ENCODE measurements at places on chromosomes 7 and 10. TPM values are rescaled to one million over a fixed set of nuclear protein-coding genes. Genes with fewer than 3 reads are reported as not detected.
A peak's percentile ranks its signal among the peaks of the same experiment; 100 is the strongest.

- no peak for DNase-seq
- H3K4me1 ChIP-seq: no peaks in the 10 kb centered on the region
- no peak overlapping the region for H3K4me3 ChIP-seq
Observed at GRCh38 chr10:133555521-133555920, 9.9 kb downstream of the SYCE1 start.

DNA sequence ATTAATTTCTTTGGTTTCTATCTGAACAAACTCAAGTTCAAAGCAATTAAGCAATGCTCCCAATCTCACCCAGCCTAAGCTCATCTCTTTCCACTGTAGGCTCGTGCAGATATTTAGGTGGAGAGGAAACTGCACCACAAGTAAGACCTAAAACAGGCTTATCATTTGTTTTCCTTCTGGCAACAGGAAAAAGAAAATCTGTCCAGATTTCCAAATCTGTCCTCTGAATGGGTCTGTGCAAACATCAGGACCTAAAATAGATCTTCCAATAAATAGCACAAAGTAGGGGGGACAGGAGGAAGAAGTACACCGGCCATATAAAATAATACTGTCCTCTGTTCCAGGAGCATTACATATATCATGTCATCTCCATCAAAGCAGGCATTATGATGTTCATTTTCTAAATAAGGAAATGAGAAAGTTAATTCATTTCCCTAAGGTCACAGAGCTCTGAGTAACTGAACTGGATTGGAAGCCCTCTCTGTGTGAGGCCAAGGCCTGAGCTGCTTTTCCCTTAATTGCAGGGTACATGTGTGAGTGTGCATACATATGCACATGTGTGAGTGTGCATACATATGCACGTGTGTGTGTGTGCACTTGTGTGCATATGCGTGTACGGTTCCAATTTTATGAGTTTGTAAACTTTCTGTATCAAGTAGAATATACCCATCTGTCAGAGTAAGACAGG lies 92.8 kb upstream of the PARD3 start:
- peak overlapping the region; percentile 42 for H3K27ac ChIP-seq
- no peak for DNase-seq
- H3K36me3 ChIP-seq: no peaks in the 10 kb centered on the region
- peaks cover 36% of the 10 kb centered on the region for H3K4me1 ChIP-seq
- H3K4me3 ChIP-seq: no peak overlapping the region
- H3K27me3 ChIP-seq: no peaks in the 10 kb centered on the region

- peaks cover 14% of the 10 kb centered on the region for H3K4me1 ChIP-seq
- no peak overlapping the region for H3K27ac ChIP-seq
- no peak overlapping the region for H3K4me3 ChIP-seq
- DNase-seq: peak; percentile 78
- H3K27me3 ChIP-seq: peaks cover 12% of the 10 kb centered on the region
- peaks cover 1% of the 10 kb centered on the region for H3K36me3 ChIP-seq
Observed at GRCh38 chr10:132476146-132477065, 61.2 kb upstream of the INPP5A start.

DNA sequence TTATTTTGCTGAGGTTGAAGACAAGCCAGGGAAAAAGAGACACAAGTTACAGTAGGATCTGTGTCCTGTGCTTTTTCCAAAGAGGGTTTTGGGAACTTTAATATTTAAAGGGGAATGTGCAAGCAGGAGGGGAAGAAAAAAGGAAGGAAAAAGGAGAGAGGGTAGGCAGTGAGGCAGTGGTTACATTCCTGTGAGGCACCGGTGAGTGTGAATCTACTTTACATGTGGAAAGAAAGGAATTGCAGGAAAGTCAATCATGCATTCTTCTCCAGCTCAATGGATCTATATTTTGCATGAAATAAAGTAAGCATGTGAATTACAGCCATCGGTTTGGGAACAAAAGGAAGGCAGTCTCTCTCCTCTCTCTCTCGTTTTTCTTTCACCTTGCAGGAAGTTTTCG lies 12.6 kb upstream of the DYNC2I1 start:
- no peak for DNase-seq
- no peak overlapping the region for H3K4me3 ChIP-seq
- H3K4me1 ChIP-seq: peaks cover 11% of the 10 kb centered on the region
- no peaks in the 10 kb centered on the region for H3K27me3 ChIP-seq
- no peaks in the 10 kb centered on the region for H3K36me3 ChIP-seq

GRCh38 chr7:107993891-107994291 lies 9.1 kb downstream of the LAMB1 start:
- no peak for DNase-seq
- H3K36me3 ChIP-seq: peaks cover 35% of the 10 kb centered on the region
- no peak overlapping the region for H3K4me3 ChIP-seq

- peaks cover 73% of the 10 kb centered on the region for H3K4me1 ChIP-seq
- H3K27me3 ChIP-seq: no peaks in the 10 kb centered on the region
- no peaks in the 10 kb centered on the region for H3K36me3 ChIP-seq
- no peak overlapping the region for H3K4me3 ChIP-seq
Observed at GRCh38 chr7:105024734-105025133, 10.7 kb downstream of the KMT2E start.

The CALML5 gene
- total RNA-seq: not detected

- peaks cover 42% of the 10 kb centered on the region for H3K4me1 ChIP-seq
- H3K27me3 ChIP-seq: no peaks in the 10 kb centered on the region
- peak overlapping the region; percentile 86 for H3K4me3 ChIP-seq
- H3K36me3 ChIP-seq: peaks cover 8% of the 10 kb centered on the region
- no peak for DNase-seq
Observed at GRCh38 chr10:3067859-3068179, 471 bp downstream of the PFKP start.

- H3K27me3 ChIP-seq: peaks cover 70% of the 10 kb centered on the region
- no peak overlapping the region for H3K27ac ChIP-seq
- no peak for DNase-seq
- no peaks in the 10 kb centered on the region for H3K4me1 ChIP-seq
- H3K4me3 ChIP-seq: no peak overlapping the region
- no peaks in the 10 kb centered on the region for H3K36me3 ChIP-seq
Observed at GRCh38 chr10:43273997-43274396, 7.1 kb upstream of the RASGEF1A start.

- no peak overlapping the region for H3K4me3 ChIP-seq
- no peak for DNase-seq
- no peak overlapping the region for H3K27ac ChIP-seq
- peaks cover 16% of the 10 kb centered on the region for H3K27me3 ChIP-seq
- no peaks in the 10 kb centered on the region for H3K4me1 ChIP-seq
Observed at GRCh38 chr10:112335111-112335867, 38.6 kb upstream of the ACSL5 start.

- no peak overlapping the region for H3K4me3 ChIP-seq
- H3K4me1 ChIP-seq: no peaks in the 10 kb centered on the region
- DNase-seq: no peak
- H3K27ac ChIP-seq: no peak overlapping the region
- H3K36me3 ChIP-seq: no peaks in the 10 kb centered on the region
- peaks cover 19% of the 10 kb centered on the region for H3K27me3 ChIP-seq
Observed at GRCh38 chr7:139538881-139539635, 15.6 kb downstream of the CLEC2L start.

GRCh38 chr10:14705548-14706230 lies 69.0 kb downstream of the FAM107B start:
- H3K4me1 ChIP-seq: peaks cover 10% of the 10 kb centered on the region
- H3K4me3 ChIP-seq: no peak overlapping the region
- H3K27ac ChIP-seq: no peak overlapping the region
- no peak for DNase-seq
- no peaks in the 10 kb centered on the region for H3K27me3 ChIP-seq

The VIPR2 gene
- not detected for total RNA-seq

The RBP3 gene
- total RNA-seq: not detected

The HIP1 gene
- 46.6 TPM for total RNA-seq

DNA sequence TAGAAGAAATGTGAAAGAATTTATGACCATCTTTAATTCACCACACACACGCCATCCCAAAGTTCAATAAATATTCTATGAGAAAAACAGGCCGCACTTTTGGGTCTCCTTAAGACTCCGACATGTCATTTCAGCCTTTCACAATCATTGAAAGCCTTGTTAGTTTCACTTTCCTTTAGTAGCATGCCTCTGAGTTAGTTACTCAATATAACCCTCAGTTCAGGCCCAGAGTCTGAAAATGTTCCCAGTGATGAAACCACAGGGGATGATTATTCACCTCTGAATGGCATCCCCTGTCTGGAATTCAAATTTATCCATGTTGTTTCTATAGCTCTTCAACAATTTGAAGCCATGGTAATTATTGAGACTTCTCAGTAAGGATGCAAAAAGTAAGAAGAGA lies 278.1 kb upstream of the NRP1 start:
- no peak for DNase-seq
- H3K4me1 ChIP-seq: peaks cover 12% of the 10 kb centered on the region
- H3K4me3 ChIP-seq: no peak overlapping the region
- H3K27ac ChIP-seq: no peak overlapping the region
- no peaks in the 10 kb centered on the region for H3K27me3 ChIP-seq

The TACC2 gene
- total RNA-seq: 36.2 TPM

DNA sequence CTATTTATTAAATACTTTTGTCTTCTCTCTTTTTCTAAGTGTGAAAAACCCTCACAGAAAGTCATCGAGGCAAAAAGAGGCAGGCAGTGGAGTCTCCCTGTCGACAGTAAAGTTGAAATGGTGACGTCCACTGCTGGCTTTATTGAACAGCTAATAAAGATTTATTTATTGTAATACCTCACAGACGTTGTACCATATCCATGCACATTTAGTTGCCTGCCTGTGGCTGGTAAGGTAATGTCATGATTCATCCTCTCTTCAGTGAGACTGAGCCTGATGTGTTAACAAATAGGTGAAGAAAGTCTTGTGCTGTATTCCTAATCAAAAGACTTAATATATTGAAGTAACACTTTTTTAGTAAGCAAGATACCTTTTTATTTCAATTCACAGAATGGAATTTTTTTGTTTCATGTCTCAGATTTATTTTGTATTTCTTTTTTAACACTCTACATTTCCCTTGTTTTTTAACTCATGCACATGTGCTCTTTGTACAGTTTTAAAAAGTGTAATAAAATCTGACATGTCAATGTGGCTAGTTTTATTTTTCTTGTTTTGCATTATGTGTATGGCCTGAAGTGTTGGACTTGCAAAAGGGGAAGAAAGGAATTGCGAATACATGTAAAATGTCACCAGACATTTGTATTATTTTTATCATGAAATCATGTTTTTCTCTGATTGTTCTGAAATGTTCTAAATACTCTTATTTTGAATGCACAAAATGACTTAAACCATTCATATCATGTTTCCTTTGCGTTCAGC lies 43.4 kb downstream of the TARP start:
- H3K27ac ChIP-seq: no peak overlapping the region
- no peak overlapping the region for H3K4me3 ChIP-seq
- H3K36me3 ChIP-seq: peaks cover 29% of the 10 kb centered on the region
- DNase-seq: no peak
- no peaks in the 10 kb centered on the region for H3K27me3 ChIP-seq
- no peaks in the 10 kb centered on the region for H3K4me1 ChIP-seq

- H3K4me3 ChIP-seq: no peak overlapping the region
- peaks cover 6% of the 10 kb centered on the region for H3K4me1 ChIP-seq
- DNase-seq: no peak
- no peaks in the 10 kb centered on the region for H3K36me3 ChIP-seq
- no peak overlapping the region for H3K27ac ChIP-seq
- peaks cover 2% of the 10 kb centered on the region for H3K27me3 ChIP-seq
Observed at GRCh38 chr7:83410989-83411591, 237.8 kb downstream of the SEMA3E start.

DNA sequence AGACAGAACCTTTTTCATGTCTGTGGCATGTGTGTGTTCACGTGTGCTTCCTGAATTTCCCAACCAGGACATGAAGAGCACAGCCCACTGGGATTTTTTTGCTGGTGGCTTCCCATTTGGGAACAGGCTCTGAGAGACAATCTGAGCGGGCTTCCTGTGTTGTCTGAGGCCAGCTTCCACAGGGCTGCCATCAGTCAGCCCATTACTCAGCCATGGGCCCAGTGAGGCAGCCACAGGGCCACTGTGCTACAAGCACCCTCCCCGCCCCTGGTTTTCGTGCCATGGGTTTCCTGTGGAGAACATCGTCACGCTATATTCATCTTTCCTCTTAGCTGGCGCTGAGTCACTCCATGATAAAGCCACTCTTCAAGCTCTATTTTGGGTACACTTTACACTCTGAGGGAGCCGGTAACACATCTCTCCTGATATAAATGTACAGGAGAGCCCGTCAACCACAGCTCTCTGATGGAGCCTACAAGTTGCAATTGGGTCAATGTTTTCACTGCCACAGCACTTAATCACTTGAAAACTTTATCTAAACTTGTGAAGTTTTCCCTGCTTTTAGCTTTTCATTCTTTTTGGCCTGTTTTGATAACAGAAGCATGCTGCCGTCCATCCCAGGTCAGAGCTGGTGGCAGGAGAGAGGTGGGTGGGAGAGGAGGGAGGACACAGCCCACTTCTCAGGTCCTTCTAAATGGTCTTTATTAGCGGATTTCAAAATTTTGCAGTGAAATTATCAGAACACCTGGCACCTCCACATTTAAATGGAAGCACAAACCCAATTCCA lies 96.9 kb downstream of the HIPK2 start:
- H3K27me3 ChIP-seq: no peaks in the 10 kb centered on the region
- H3K4me3 ChIP-seq: no peak overlapping the region
- no peak for DNase-seq

DNA sequence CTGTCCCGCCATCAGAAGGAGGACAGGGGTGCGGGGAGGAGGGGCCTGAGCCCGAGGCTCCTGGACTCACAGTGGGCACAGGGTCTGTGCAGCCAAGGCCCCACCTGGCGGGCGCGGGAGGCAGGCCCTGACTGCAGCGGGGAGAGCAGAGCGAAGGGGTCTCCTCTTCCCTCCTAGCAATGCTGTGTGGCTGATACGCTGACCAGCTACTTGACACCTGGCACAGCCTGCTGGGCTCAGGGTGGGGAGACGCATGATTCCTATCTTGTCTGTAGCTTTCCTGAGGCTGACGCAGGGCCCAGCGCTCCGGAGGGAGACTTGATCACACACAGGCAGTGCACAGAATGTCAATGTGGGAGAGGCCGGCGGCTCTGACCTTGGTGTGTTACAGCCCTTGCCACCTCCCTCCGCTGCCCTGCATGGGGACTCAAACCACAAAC lies 174.9 kb downstream of the ELFN1 start:
- H3K27me3 ChIP-seq: no peaks in the 10 kb centered on the region
- DNase-seq: peak; percentile 89
- H3K4me3 ChIP-seq: no peak overlapping the region
- no peaks in the 10 kb centered on the region for H3K36me3 ChIP-seq
- no peak overlapping the region for H3K27ac ChIP-seq

DNA sequence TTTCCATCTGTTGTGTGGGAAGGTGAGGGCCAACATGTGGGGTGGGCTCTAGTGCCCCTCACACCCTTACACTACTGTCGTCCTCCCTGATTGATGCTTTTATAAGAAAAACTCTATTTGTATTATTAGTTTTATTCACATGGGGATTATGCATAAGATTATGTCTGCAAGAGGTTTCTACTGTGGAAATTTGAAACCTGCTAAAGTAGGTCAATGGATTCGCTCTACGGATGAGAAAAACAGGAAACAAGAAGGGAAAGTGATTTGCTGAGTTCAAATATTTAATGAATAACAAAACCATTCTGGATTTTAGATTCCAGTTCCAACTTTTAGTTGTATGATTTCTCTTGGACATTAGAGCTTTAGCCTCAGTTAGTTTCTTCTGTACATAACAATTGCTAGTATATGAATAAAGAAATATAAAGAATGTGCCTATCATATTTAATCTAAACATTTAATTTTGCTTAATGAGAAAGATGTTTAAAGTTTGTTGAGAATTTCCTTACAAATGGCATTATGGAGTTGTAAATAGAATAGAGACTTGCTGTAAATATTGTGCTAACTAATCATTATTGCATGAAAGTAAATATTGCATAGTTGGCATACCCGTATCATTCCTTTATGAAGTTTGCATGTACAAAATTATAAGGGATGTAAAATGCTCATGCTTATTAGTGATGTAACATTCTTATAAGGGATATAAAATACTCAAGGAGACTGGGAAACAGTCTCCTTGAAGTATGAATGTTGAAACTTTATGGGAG lies 193.8 kb downstream of the THSD7A start:
- no peak overlapping the region for H3K27ac ChIP-seq
- H3K4me3 ChIP-seq: no peak overlapping the region
- H3K4me1 ChIP-seq: peaks cover 2% of the 10 kb centered on the region
- no peaks in the 10 kb centered on the region for H3K36me3 ChIP-seq

Measured in chondrocyte (in vitro differentiated cells).